ENCODE measurements at places on chromosomes 1 and 21.

DNA sequence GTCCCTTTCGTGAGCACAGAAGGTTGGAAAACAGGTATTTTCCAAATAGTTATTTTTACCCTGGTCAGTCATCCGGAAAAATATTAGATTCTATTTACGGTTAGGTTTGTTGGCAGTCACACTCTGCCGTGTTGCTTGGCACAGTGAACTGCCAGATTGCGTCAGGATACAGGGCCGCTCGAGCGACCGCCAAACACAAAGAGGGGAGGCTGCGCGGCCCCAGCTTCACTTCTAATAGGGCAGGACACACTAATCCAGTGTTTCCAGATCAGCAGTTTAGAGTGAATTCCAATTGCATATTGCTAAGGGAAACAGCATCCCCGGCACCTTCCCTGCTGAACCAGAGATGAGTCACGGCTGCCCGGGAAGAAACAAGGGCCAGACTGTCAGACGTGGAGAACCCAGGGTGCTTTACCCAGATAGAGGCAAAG is 22.9 kb downstream of the UMODL1 start:
- peak; percentile 40 for DNase-seq

GRCh38 chr1:240029418-240029817 is 62.3 kb upstream of the FMN2 start:
- no peak for DNase-seq

DNA sequence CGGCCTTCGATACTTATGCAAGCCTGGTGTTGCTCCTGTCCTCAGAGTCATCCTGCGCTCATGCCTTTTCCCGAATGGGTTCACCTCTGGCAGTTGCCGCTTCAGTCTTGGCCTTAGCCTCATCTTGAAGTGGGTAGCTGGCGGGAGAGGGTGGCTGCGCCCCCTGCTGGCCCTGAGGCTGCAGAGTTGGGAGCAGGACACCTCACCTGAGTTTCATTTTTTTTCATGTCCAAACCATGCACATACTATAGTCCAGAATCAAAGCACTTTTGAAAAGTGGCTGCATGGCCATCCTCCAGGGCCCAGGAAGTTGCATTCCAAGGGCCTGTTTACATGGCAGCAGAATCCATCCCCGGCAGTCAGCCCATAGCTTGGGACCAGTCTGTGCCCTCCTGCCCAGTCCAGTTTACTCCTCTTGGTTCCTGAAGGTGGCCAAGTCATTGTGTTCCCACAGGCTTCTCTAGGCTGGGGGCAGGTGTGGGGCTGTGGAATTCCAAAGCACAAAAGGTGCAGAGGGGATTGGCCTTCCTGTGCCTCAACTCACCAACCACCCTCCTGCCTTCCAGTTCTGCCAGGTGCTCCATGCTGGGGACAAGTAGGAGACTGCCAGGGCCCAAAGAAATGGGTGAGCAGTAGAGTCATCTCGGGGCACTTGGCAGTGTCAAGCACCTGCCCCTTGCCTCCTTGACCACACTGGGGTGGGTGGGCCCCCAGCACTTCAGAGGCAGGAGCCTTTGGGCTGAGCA is 44.0 kb downstream of the YARS1 start:
- DNase-seq, result peak; percentile 84

DNA sequence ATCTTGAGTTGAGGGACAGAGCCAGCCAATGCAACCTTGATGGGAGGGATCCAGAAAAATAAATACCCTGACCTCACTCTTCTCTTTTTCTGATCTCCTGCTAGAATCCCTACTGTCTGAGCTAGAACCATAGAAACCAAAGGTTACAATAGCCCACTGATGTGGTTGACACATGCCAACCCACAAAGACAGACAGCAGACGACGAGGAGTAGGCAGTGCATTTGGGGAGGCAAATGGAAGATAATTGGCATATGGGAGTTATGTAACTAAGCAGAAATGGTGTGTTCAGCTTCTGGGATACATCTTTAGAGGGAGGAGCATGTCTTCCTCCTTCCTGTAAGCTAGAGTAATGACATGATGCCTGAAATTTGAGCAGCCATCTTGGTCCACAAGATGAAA is 171.7 kb upstream of the FGGY start:
- DNase-seq, result no peak

DNA sequence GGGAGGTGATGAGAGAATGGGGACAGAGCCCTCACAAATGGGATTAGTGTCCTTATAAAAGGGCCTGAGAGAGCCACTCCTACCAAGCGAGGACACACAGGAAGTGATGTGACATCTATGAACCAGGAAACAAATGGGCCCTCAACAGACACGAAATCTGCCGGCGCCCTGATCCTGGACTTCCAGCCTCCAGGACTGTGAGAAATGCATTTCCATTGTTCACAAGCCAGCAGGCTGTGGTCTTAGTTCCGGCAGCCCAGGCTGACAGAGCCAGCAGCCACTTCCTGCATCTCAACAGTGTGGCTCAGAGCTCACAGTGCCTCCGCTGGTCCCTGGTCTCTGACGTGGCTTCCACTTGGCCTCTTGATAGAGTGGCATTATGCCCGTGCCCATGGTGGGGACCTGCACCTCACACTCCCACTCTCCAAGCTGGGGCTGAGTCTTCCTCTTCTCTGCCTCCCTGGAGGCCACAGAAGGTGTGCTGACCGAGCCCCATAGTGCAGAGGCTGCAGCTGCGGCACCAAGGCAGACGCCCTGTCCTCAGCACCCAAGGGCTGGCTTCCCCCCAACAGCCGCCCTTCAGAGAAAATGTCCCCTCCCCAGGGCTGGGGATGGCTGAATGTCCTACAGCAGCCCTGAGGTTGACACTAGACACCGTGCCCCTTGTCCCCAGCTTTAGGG is 44.9 kb downstream of the ACOT7 start:
- peak; percentile 81 for DNase-seq

GRCh38 chr1:182682898-182683501 is 1.4 kb downstream of the RGS8 start:
- DNase-seq, result no peak

GRCh38 chr1:53372501-53372951 is 44.7 kb upstream of the LRP8 start:
- DNase-seq, result no peak

DNA sequence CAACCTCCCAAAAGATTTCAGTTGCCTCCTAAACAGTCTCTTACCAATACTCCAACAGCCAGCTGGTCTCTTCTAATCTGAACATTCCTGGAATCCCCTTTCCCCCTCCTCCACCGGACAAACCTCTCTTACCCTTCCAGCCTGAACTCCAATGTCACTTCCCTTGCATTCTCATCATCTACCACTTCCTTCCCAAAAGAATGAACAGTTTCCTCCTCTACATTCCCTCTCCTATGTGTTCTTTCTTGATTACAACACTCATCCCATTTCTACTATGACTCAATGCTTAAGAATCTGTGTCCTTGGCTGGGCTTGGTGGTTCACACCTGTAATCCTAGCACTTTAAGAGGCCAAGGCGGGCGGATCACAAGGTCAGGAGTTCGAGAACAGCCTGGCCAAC is 417.1 kb downstream of the SETD4 start:
- DNase-seq, result peak; percentile 83

DNA sequence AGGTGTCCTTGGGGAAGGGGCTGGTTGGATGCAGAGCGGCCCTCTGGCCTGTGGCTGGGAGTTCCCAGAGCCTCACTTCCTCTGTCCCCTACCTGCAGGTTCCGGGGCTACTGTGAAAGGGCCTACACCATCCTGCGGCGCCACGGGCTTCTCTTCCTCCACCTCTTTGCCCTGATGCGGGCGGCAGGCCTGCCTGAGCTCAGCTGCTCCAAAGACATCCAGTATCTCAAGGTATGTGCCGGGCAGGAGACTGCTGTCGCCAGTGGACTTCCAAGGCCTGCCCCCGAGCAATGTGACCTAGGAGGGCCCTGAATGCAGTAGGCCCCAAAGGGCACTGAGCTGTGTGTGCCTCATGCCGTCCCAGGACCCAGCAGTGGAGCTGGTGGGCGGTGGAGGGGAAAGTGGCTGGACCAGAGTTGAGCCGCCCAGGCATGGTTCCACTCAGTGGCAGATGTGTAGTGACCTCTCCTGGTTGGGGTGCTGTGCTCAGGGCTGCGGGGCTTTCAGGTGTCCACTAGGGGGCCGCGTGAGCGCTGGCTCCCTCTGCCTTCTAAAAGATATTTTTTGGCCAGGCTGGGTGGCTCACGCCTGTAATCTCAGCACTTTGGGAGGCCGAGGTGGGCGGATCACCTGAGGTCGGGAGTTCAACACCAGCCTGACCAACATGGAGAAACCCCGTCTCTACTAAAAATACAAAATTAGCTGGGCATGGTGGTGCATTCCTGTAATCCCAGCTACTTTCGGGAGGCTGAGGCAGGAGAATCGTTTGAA is 73.4 kb downstream of the PIK3CD start:
- peak; percentile 57 for DNase-seq

GRCh38 chr21:46207920-46208591 is 20.5 kb downstream of the LSS start:
- no peak for DNase-seq

DNA sequence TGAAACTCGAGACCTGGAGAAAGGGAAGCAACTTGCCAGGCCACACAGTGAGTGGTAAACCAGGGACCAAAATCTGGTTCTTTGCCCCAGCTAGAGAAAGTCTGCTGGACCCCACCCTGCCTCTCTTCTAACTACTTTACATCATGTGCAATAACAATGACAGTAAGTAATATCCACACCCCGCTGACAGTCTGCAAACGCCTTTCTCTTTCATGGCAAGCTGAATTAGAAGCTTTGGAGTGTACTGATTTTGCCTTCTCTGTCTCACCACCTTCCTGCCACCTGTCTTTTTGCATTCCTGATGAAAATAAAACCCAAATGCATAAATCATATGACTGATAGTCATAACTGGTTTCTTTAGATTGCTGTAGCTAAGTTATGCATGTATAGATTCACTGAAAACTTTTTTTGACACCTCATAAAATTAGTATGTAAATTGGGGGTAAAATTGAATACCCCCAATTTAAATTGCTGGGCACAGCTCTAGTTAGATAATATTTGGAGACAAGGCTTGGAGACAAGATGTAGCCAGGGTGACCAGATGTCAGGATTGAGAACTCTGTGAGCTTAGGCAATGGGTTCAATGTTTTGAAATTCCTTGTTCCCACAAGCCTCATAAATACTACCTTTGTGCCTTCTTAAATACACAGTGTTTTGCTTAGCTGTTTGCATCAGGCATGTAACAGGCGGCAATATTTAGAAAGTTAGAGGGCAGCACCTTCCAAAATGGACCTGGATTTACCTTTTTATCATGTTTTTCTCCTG is 73.5 kb downstream of the ST6GALNAC5 start:
- no peak for DNase-seq

- no peak for DNase-seq
Observed at GRCh38 chr1:204222764-204223055, 8.9 kb upstream of the GOLT1A start.

GRCh38 chr1:44406737-44407429 is 1.8 kb downstream of the RNF220 start:
- no peak for DNase-seq

Measured in cardiac fibroblast (primary cell).